Activated T-cell treated with anti-CD3 and anti-CD28 coated beads, Interleukin-2, amount 50 U/mL, for 4 hours (primary cell): ENCODE measurements at places on chromosomes 7 and 10.

GRCh38 chr10:101002456-101002855 is 2.8 kb downstream of the LZTS2 start:
- DNase-seq, result no peak

- no peak for DNase-seq
These were observed 476.2 kb upstream of the FZD8 start for GRCh38 chr10:36118314-36118713.

- no peak for DNase-seq
These were observed 30.5 kb upstream of the GNAT3 start for GRCh38 chr7:80542398-80542797.

- no peak for DNase-seq
These were observed 181.6 kb downstream of the MLLT10 start for GRCh38 chr10:21715531-21716195.

- DNase-seq, result no peak
These were observed 202.7 kb downstream of the DIP2C start for GRCh38 chr10:486666-487322.

GRCh38 chr7:147136352-147136751 is 1019.8 kb downstream of the CNTNAP2 start:
- DNase-seq, result no peak

GRCh38 chr10:105351187-105351586 is 710.1 kb downstream of the SORCS3 start:
- no peak for DNase-seq

DNA sequence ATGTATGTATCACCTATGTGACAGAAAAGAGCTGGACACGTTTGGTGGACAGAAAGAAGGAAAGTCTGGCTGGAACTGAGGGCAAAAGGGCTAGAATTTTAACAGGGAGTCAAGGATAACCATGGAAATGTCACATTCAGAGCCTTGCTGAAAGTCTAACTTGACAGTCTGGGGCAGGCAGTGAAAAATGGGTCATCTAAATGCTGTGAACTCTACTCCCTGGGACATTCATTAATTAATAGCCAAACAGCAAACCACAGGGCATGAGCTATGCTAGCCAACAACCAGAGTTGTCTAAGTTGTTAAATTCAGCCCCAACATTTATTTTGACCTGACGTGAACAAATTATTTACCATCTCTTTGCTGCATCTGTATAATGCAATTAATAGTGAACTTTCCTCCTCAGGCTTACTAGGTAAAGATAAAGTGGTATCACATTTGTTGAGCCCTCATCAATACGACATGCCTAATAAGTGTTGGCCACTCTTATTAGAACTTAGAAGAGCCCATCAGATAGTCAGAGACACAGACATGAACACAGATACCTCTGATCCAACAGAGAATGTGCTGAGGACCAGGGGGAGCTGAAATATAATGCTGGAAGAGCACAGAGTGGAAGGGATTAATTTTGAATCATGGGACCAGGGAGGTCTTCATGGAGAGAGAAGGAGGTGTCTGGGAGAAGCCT is 109.9 kb downstream of the SORCS1 start:
- no peak for DNase-seq

GRCh38 chr7:148645898-148646297 is 52.8 kb upstream of the CUL1 start:
- DNase-seq, result no peak

DNA sequence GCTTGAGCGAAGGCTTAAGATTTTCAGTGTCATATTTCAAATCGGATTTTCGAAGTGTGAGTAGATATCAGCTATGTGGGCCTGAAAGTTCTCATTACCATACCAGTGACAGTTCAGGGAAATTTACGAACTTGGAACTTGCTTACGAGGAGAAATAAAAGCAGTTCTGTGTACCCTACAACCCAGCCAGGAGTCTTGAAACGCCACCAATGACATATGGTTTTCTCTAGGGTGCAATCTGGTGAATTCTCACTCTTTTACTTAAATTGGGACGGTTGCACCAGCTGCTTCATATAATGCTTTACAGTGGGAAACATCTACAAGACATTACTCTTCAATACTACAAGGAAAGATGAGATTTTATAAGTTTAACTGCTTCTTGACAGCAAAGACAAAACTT is 253.6 kb upstream of the FOXK1 start:
- no peak for DNase-seq

DNA sequence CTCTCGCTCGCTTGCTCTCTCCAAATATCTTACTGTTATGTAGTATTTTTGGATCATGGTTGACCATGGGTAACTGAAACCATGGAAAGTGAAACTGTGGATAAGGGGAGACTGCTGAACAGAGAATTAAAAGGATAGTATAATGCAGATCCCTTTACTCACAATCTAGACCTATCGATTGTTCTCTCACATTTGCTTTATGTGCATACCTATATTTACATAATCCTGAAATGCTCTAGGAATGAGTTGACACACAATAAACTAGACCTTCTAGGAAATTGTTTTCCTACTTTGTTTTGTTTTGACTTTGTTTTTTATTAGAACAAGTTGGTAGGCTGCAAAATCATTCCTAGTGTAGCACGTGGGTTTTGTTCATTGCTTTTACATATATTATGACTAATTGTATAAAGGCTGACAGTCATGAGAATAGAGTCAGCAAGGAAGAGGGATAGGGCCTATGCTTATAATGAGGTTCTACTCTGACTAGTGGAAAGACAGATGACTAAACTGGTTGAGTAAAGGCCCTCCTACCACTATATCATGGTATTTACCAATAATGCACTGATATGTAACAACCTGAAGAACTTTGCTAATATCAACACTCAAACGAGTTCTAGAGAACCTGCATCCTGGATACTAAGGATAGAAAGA is 175.3 kb upstream of the TARP start:
- DNase-seq, result no peak

DNA sequence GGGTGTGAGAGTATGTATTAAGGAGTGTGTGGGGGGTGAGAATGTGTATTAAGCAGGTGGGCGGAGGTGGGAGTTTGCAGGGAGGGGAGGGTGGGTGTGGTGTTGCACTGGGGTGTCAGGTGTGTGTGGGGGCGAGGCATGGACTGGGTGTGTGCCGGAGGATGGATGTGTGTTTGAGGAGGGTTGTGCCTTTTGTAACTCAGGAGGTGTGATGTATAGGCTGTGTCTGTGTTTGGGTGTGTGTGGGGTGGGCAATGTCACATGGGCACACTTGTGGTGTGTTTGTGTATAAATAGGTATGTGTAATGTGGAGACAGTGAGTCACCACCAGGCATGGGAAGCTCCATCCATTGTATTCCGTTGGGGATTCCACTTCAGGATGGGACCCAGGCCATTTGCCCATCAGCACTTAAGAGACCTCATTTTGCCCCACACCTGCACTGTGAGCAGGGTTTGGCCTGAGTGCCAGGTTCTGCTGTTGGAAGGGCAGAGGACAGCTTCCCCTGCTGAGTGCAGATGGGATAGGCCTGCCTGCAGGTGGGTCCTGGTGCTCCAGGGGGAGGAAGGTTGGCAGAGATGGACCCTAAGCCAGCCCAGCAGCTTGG is 5.8 kb downstream of the UNC5B start:
- DNase-seq, result no peak

DNA sequence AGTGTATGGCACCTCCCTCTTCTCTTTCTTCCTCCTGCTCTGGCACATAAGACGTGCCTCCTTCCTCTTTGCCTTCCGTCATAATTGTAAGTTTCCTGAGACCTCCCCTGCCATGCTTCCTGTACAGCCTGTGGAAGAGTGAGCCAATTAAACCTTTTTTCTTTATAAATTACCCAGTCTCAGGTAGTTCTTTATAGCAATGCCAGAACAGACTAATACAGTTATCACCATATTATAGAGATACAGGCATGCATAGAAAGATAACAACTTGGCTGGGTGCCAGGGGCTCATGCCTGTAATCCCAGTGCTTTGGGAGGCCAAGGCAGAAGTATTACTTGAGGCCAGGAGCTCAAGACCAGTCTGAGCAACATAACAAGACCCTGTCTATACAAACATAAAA is 53.2 kb downstream of the GCC1 start:
- DNase-seq, result no peak

- no peak for DNase-seq
These were observed 116.4 kb upstream of the ITGB1 start for GRCh38 chr10:33074443-33074842.

DNA sequence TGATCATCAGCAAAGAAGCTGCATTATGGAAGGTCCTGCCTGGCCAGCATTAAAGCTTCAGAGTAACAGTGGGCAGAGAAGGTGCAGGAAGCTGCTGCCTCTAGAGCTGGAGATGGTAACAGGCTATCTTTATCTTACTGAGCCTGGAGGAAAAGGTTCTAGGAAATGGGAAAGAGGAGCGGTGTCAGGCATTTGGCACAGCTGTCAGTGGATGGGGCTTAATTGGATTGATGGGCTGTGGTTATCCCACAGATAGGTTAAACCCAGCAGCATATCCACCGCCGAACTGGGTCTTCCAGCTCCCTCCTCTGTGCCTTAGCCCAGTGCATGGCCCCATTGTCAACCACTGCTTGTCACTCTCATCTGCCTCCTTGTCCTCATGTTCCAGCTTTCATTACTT is 127.6 kb downstream of the CCNY start:
- DNase-seq, result no peak

DNA sequence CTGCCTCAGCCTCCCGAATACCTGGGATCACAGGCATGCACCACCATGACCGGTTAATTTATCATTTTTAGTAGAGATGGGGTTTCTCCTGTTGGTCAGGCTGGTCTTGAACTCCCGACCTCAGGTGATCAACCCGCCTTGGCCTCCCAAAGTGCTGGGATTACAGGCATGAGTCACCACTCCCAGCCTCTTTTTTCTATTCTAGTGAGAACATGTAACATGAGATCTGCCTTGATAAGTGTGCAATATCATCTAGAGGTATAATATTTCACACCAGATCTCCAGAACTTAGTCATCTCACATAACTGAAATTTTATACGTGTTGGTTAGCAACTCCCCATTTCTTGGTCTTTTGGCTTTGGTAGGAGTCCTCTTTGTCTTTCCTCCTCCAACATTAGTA is 656.9 kb downstream of the CNTNAP2 start:
- no peak for DNase-seq

GRCh38 chr7:135771961-135772638 is 23.5 kb upstream of the FAM180A start:
- no peak for DNase-seq

GRCh38 chr10:72295330-72295910 is 21.7 kb downstream of the DDIT4 start:
- DNase-seq, result no peak

DNA sequence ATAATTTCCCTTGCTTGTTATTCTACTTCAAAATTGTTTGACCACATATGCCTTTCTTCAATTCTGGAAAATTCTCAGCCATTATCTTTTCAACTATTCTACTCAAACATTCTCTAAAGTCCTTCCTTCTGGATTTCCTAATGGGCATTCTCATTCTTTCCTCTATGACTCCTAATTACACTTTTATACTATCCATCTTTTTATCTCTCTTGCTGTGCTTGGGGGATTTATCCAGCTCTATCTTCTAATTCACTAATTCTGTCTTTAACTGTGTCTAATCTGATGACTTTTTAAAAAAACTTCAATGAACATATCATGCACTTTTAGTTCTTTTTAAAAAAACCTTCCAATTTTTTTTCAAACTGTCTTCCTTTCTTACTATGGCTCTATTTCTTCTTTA is 38.4 kb downstream of the C10orf143 start:
- no peak for DNase-seq

- no peak for DNase-seq
These were observed 417.0 kb upstream of the PFKP start for GRCh38 chr10:2650328-2650727.

DNA sequence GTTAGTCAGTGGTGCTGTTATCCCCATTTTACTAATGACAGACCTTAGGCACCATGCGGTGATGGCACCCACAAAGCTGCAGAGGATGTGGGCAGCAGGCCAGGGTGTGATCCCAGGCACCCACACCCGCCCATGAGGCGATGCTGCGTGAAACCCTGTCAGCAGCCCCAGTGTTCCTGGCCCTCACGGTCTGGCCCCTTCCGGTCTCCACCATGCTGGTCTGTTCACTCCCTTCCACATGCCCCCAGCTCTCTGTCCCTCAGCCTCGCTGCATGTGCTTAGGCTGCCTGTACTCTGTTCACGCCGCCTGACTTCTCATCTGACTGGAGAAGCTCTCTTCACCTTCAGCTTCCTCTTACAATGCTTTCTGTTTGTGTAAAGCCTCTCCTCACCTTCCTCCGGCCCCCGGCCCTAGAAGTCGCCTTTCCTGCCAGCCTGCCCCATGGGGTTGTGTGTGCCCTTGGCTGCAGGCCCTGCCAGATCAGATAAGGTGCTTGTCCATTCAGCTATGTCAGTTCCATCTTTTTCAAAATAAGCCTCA is 17.6 kb upstream of the ORAI2 start:
- peak; percentile 28 for DNase-seq

DNA sequence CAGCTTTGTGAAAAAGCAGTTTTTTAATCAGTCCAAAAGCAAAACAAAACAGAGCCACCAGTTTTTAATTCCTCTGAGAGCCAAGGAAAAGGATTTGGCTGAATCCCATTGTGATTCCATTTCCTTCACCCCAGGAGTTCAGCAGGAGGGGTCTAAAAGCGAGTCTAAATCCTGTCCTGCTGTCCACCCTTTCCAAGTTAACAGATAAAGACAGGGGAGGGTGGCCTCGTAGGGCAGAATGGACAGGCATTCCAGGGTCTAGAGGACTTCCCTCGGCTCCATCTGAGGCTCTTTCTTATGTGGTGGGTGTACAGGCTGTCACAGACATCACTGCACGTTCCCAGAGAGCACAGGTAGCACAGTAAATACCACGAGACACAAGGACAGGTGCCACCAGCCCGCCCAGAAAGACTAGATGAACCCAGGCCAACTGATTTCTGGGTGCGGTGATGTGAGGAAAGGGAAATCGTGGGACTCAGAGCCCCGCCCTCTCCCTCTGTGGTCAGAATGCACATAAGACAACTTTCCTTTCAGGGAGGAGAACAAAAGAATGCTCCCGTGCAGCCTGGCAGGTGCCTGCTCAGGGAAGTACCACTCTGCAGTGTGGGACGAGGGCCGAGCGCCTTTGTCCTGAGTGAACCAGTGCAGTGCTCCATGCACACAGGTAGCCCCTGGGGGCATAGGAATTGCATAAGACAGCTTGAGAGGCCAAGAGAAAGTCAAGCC is 119.7 kb downstream of the ABLIM1 start:
- DNase-seq, result peak; percentile 47

DNA sequence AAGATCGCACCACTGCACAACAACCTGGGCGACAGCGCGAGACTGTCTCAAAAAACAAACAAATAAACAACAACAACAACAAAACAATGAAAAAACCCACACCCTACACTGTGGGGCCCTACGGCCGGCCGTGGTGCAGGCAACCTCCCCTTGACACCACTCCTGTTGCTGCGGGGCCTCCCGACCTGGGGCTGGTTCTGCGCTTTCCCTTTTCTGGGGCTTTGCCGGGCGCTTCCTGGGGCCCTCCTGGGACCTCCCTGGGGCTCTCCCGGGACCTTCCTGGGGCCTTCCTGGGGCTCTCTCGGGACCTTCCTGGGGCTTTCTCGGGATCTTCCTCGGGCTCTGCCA is 46.6 kb downstream of the INSIG1 start:
- DNase-seq, result no peak
